HepG2 (cell line): ENCODE measurements at places on chromosomes 6 and 20. TPM values are rescaled to one million over a fixed set of nuclear protein-coding genes. Genes with fewer than 3 reads are reported as not detected.

DNA sequence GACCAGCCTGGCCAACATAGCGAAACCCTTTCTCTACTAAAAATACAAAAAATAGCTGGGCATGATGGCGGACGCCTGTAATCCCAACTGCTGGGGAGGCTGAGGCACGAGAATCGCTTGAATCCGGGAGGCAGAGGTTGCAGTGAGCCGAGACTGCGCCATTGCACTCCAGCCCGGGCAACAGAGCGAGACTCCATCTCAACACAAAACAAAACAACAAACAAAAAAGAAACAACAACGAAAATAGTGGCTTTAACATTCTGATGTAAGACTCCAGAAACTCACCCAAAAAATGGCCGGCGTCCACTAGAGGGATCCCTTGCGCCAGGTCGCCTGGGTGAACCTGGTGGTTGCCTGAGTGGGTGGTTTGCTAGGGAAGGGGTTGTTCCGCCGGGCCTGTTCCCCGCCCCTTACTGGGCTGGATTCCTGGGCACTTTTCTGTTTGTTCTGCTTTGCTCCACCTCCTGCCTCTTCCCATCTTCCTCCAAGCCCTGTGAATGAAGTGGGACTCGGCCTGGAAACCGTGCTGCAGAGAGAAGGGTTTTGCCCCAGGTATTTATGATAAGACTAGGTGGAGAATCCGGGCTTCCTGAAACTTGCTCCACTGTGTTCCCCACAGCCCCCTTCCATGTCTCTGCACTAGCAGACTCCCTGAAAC lies 1.5 kb downstream of the PABPC1L start:
- H3K36me3 ChIP-seq: peaks cover 53% of the 10 kb centered on the region
- DNase-seq: peak; percentile 96
- no peaks in the 10 kb centered on the region; the same call in 2 of the 3 replicates for H3K27me3 ChIP-seq
- H3K4me3 ChIP-seq: peak overlapping the region; percentile 95
- peaks cover 14% of the 10 kb centered on the region for H3K4me1 ChIP-seq

GRCh38 chr6:137237413-137238170 lies 18.4 kb upstream of the IFNGR1 start:
- no peak overlapping the region for H3K27ac ChIP-seq
- peaks cover 62% of the 10 kb centered on the region for H3K4me1 ChIP-seq
- H3K27me3 ChIP-seq: no peaks in the 10 kb centered on the region
- H3K36me3 ChIP-seq: no peaks in the 10 kb centered on the region
- H3K4me3 ChIP-seq: no peak overlapping the region

- peak; percentile 79 for DNase-seq
- H3K36me3 ChIP-seq: no peaks in the 10 kb centered on the region
- H3K4me3 ChIP-seq: peak overlapping the region; percentile 51
- no peaks in the 10 kb centered on the region for H3K27me3 ChIP-seq
- peak overlapping the region; percentile 74 for H3K27ac ChIP-seq
Measured at GRCh38 chr6:11067348-11067747, 23.2 kb upstream of the ELOVL2 start.

DNA sequence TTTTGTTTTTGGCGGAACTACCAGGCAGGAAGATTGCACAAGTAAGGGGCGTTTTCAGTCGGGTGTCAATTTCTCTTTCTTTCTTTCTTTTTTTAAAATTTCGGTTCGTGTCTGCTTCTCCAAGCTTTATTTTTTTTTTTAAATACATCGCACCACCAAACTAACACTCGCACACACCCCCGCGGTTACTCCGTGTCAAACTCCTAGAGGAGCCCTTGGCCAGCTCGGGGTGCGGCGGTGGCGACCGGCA lies 338 bp downstream of the UTRN start:
- no peaks in the 10 kb centered on the region for H3K27me3 ChIP-seq
- H3K36me3 ChIP-seq: peaks cover 15% of the 10 kb centered on the region; the same call in 2 of the 3 replicates
- H3K4me3 ChIP-seq: peak overlapping the region; percentile 99
- DNase-seq: no peak
- H3K27ac ChIP-seq: peak overlapping the region; percentile 88

DNA sequence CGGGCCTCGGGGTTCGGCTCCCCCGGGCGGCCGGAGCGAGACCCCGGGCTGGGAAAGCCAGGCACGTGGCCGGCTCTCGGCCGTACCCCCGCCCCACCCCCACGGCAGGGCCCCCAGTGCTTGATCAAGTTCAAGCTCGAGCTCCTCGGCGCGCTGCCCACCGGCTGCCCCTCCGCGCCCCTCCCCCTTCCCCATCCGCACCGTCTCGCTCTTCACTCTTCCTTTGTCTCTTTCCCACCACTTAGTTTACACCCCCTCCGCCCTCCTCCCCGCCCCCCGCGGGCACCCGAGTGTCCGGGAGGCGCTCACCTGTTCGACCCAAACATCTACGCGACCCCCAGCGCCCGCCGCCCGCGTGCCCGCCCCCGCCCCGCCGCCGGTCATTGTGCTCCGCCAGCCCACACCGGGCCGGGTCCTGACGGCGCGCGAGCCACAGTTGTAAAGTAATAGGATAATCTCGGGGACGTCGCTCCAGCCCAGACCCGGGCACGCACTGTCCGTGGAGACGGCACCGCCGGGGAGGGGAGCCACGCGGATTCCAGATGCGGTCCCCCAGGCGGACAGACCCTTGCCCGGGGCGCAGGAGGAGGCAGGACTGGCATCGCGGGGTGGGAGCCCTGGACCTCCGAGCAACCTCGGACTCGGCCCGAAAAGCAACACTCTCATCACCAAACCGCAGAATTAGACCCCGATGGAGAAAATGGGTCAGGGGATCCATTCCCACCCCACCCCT lies 100.7 kb downstream of the NOL4L start:
- H3K27me3 ChIP-seq: no peaks in the 10 kb centered on the region
- DNase-seq: no peak
- peaks cover 9% of the 10 kb centered on the region; the same call in 1 of the 3 replicates for H3K36me3 ChIP-seq
- peak overlapping the region; percentile 83 for H3K4me3 ChIP-seq
- peaks cover 50% of the 10 kb centered on the region for H3K4me1 ChIP-seq
- peak overlapping the region; percentile 76 for H3K27ac ChIP-seq

- no peak overlapping the region for H3K4me3 ChIP-seq
- peaks cover 32% of the 10 kb centered on the region for H3K36me3 ChIP-seq
- no peaks in the 10 kb centered on the region for H3K27me3 ChIP-seq
- H3K4me1 ChIP-seq: peaks cover 48% of the 10 kb centered on the region
- peak overlapping the region; percentile 62 for H3K27ac ChIP-seq
- DNase-seq: no peak
Measured at GRCh38 chr6:36610041-36610955, 16.1 kb downstream of the SRSF3 start.

- peaks cover 38% of the 10 kb centered on the region for H3K36me3 ChIP-seq
- no peak overlapping the region for H3K27ac ChIP-seq
- H3K4me1 ChIP-seq: no peaks in the 10 kb centered on the region
- DNase-seq: no peak
Measured at GRCh38 chr20:25469558-25469957, 62.1 kb downstream of the GINS1 start.

GRCh38 chr6:116255246-116255800 lies 1.4 kb upstream of the TSPYL4 start:
- peak overlapping the region; percentile 89 for H3K4me3 ChIP-seq
- peak overlapping the region; percentile 78 for H3K27ac ChIP-seq
- H3K36me3 ChIP-seq: no peaks in the 10 kb centered on the region
- H3K4me1 ChIP-seq: peaks cover 48% of the 10 kb centered on the region

GRCh38 chr6:27591699-27592480 lies 119.0 kb upstream of the ZNF184 start:
- peak overlapping the region; percentile 74 for H3K4me3 ChIP-seq
- no peak overlapping the region for H3K27ac ChIP-seq
- peak; percentile 72 for DNase-seq
- H3K4me1 ChIP-seq: peaks cover 35% of the 10 kb centered on the region
- H3K36me3 ChIP-seq: no peaks in the 10 kb centered on the region

DNA sequence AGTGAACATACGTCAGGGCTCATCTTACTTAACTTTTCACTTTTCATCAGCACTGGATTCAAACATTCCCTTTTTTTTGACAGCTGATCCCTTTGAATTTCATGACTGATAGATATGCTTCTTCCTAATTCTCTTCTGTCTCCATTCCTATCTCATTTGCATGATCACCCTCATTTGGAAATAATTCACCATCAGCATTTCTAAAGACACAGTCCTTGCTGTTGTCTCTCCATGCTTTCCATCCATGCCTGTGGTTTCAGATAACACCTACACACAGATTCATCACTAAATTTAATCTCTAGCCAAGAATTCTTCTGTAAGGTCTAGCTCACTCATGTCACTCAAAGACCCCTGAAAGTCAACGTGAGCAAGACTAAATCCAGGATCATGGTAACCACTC lies 228.4 kb upstream of the BTBD3 start:
- no peak for DNase-seq
- no peaks in the 10 kb centered on the region; the same call in 2 of the 3 replicates for H3K27me3 ChIP-seq
- peaks cover 16% of the 10 kb centered on the region for H3K4me1 ChIP-seq
- no peak overlapping the region for H3K4me3 ChIP-seq
- no peak overlapping the region for H3K27ac ChIP-seq

GRCh38 chr6:88209301-88209700 lies 43.2 kb upstream of the CNR1 start:
- DNase-seq: no peak
- no peaks in the 10 kb centered on the region for H3K4me1 ChIP-seq
- H3K27me3 ChIP-seq: 0 out of 2 replicates have a peak, but pooled peaks cover 3% of the 10 kb centered on the region
- no peak overlapping the region for H3K4me3 ChIP-seq
- H3K36me3 ChIP-seq: no peaks in the 10 kb centered on the region

GRCh38 chr6:170184316-170184715 lies 106.6 kb downstream of the DLL1 start:
- H3K36me3 ChIP-seq: no peaks in the 10 kb centered on the region
- no peaks in the 10 kb centered on the region for H3K4me1 ChIP-seq
- H3K27ac ChIP-seq: no peak overlapping the region
- H3K27me3 ChIP-seq: peaks cover 62% of the 10 kb centered on the region
- no peak for DNase-seq
- no peak overlapping the region for H3K4me3 ChIP-seq

DNA sequence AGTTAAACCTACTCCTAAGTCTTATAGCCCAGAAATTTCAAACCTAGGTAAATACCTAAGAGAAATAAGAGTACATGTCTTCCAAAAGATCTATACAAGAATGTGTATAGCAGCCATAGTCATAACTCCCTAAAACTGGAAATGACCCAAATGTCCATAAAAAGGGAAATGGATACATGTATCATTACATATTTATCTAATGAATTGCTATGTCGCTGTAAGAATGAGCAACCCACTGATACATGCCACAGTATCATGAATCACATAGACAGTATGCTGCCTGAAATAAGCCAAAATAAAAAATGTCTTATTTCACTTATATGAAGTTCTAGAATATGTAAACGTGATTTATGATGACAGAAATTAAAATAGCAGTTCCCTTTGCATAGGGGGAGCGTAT lies 679.5 kb downstream of the MAFB start:
- no peaks in the 10 kb centered on the region for H3K27me3 ChIP-seq
- no peaks in the 10 kb centered on the region for H3K4me1 ChIP-seq

GRCh38 chr20:16081421-16081820 lies 491.8 kb downstream of the KIF16B start:
- H3K4me1 ChIP-seq: no peaks in the 10 kb centered on the region
- no peaks in the 10 kb centered on the region for H3K27me3 ChIP-seq
- H3K27ac ChIP-seq: no peak overlapping the region
- no peaks in the 10 kb centered on the region for H3K36me3 ChIP-seq
- H3K4me3 ChIP-seq: no peak overlapping the region

GRCh38 chr6:15370733-15371671 lies 125.1 kb downstream of the JARID2 start:
- no peak for DNase-seq
- no peaks in the 10 kb centered on the region for H3K27me3 ChIP-seq
- 0 out of 3 replicates have a peak, but pooled peaks cover 2% of the 10 kb centered on the region for H3K36me3 ChIP-seq
- no peaks in the 10 kb centered on the region for H3K4me1 ChIP-seq

Gene SLC35B3
- 13.5 and 14.0 TPM in 2 replicates for total RNA-seq

Gene CNR1
- total RNA-seq: not detected in 2 replicates

Gene SLC22A2
- not detected in 2 replicates for total RNA-seq

Gene C20orf144
- total RNA-seq: 0.09 and 0.14 TPM in 2 replicates
